ENCODE measurements at places on chromosomes 5 and 9.

GRCh38 chr9:2788919-2789318, 55.0 kb downstream of the PUM3 start:
- ATAC-seq = no peak

GRCh38 chr9:109934857-109935215, 154.8 kb downstream of the PALM2AKAP2 start:
- ATAC-seq = no peak

- ATAC-seq = no peak
These were observed 46.3 kb downstream of the DENND1A start for GRCh38 chr9:123883634-123884033.

GRCh38 chr5:103808464-103809106, 246.0 kb upstream of the NUDT12 start:
- peak; percentile 98 for ATAC-seq

- ATAC-seq = peak; percentile 31
These were observed 93.9 kb downstream of the LHFPL2 start for GRCh38 chr5:78554670-78555069.

- no peak for ATAC-seq
These were observed 37.1 kb upstream of the PRUNE2 start for GRCh38 chr9:76943054-76943453.

GRCh38 chr9:124359855-124360678, 55.2 kb downstream of the PSMB7 start:
- ATAC-seq = no peak

- no peak for ATAC-seq
These were observed 472.0 kb downstream of the ACTL7B start for GRCh38 chr9:108383796-108384195.

- peak; percentile 59 for ATAC-seq
These were observed 92.6 kb downstream of the DPYSL3 start for GRCh38 chr5:147417135-147417813.

DNA sequence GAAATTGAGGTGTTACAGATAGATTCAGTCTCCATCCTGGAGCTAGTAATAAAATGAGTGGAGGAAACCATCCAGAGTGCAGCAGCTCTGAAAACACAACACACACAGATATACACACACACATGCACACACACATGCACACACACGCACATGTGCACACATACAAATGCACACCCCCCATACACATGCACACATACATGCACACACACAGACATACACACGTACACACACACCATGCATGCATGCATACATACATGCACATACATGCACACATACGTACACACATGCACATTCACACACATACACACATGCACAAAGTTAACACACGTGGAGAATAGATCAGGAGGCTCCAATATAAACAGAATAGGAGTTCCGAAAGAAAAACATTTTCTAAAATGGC, 21.0 kb upstream of the OBP2B start:
- ATAC-seq = no peak

GRCh38 chr9:3908731-3909130, 382.9 kb upstream of the RFX3 start:
- no peak for ATAC-seq

DNA sequence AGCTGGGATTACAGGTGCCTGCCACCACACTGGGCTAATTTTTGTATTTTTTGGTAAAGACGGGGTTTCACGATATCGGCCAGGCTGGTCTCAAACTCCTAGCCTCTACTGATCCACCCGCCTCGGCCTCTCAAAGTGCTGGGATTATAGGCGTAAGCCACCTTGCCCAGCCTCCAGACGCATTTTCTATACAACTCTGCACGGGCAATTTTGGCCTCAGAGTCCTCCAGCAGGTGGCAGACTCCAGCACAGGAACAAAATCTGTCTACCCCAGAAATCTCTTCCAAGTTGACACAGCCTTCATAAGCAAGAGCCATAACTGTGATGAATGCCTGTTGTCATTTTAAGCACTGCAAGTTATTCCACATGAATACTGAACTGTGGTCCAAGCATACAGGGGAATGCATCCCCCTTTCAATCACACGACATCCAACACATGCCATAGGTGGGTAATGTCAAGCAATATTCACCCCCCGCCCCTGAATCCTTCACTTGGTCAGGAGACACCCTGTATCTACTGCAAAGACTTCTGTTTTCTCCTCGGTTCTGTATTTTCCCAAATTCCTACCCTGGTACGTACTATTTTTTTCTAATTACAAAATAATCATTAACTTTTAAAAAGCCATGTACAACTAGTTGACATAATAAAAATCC, 50.8 kb downstream of the ALDH7A1 start:
- ATAC-seq = peak; percentile 78

DNA sequence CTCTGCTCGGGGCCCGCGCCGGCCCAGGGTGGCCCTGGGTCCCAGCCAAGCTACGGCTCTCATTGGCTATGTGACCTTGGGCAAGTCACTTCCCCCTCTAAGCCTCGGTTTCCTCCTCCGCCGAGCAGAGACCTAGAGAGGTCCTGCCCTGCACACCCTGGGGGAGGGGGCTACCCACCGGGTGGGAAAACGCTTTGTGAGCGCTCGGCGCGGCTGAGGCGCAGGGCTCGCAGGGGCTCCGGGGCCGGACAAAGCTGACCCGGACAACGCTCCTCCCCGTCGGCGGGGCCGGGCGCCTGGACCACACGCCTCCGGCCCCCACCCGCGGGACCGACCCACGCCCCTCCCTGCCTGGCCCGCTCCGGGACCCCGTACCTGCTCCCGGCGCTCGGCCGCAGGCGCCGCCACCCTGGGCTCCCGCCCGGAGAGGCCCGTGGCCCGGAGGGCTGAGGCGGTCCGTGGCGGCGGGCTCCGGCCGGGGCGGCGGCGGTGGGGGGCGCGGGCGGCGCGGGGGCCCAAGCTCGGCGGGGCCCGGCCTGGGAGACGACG, 85.7 kb upstream of the MELK start:
- peak; percentile 37 for ATAC-seq

- ATAC-seq = no peak
These were observed 21.1 kb upstream of the NOTCH1 start for GRCh38 chr9:136566901-136567300.

GRCh38 chr9:113238202-113238858, 17.0 kb downstream of the SLC31A1 start:
- ATAC-seq = no peak

GRCh38 chr5:36751886-36752285, 124.7 kb upstream of the NIPBL start:
- no peak for ATAC-seq

GRCh38 chr9:15404171-15404570, 18.5 kb upstream of the SNAPC3 start:
- no peak for ATAC-seq

DNA sequence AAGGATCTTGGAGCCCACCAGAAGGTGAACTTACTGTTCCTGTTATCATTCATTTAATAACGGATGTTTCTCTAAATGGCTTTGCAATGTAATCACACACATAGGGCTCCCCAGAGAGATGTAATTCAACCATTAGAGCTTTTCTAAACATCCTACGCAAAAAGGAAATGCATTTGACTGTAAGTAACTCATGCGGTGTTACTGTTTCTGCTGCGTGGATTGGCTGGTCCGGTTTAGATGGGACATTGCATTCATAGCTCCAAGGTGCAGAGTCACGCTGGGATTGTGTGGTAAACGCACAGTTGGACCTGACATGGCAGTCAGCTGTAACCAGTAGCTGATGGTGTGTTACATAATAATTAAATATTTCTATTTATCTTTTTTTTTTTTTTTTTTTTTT, 185.5 kb upstream of the OTULINL start:
- ATAC-seq = no peak

GRCh38 chr9:94472806-94473360, 82.0 kb upstream of the PCAT7 start:
- no peak for ATAC-seq

DNA sequence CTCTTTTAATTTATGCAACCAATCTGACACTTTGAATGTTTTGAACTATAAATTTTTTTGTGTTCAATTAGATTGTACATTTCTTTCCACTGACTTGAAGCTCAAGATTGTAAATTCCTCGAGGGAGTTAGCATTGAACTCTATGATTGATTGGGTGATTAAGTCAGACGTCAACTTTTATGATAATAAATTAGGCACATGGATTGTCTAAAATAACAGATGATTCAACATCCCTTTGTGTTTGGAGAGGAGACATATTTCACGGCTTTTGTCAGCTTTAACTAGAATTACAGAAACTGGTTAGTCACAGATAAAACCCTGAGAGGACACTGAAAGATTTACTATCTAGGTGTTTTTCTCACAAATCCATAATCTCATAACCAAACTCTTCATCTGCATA, 32.7 kb upstream of the TXNDC8 start:
- ATAC-seq = no peak

DNA sequence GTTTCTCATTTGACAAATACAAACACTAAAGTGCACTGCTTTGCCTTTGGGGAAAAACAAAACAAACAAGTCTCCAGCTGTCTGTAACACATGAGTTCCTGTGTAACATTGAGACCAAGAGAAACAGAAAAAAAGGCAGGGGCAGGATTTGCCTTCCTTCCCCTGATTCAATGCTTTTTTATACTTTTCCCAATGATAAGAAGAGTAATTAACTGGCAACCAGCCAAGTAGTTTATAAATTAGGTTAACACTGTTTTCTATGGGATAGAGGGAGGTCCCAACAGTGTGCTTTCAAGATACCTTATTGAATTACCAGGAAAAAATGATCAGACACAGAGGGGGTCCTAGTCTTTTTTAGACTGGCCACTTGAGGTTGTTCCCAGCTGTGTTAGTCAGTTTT, 346.8 kb downstream of the TRIM36 start:
- ATAC-seq = no peak

DNA sequence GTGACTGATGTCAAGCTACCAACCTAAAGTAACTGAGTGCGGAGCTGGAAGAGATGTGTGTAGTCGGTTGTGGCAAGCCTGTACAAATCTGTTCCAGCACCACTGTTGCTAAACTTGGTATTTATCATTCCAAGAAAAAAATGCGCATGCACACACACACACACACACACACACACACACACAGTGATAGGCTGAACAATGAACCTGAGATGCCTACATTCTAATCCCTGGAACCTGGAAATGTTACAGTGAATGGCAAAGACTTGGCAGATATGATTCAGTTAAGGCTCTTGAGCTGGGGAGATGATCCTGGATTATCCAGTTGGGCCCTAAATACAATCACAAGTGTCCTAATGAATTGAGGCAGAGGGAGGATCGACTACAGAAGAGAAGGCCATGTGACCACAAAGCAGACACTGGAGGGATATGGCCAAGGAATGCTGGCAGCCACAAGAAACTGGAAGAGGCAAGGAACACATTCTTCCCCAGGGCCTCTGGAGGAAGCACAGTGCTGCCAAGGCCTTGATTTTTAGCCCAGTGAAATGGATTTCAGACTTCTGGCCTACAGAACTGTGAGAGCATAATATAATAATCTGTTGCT, 49.7 kb upstream of the LHFPL2 start:
- ATAC-seq = peak; percentile 59

DNA sequence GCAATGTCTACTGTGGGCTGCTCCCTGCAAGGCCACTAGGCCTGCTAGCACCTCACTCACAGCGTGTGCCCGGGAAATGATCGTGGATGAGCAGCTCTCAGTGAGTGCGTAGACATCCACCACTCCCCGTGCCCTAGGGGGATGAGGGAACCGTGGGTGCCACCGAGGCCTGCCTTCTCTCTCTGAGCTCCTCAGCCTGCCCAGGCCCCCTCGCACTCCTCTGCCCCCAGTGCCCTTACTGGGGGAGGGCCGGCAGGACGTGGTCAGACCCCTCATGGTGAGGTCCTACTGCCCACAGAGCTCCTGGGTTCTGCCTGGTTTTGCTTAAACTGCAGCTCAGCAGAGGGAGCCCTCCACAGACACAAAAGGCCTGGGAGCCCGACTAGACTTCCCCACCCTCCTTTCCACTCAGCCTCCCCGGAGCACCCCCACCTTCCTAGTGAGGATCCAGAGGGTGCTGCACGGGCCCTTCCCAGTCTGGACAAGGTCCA, 220.0 kb downstream of the CACNA1B start:
- no peak for ATAC-seq

- peak; percentile 21 for ATAC-seq
These were observed 1.1 kb downstream of the RICTOR start for GRCh38 chr5:39072925-39073766.

GRCh38 chr9:6305954-6306563, 22.1 kb upstream of the TPD52L3 start:
- ATAC-seq = peak; percentile 82

- ATAC-seq = no peak
These were observed 8.9 kb downstream of the CERCAM start for GRCh38 chr9:128429513-128430086.

- no peak for ATAC-seq
These were observed 3.1 kb upstream of the HOMER1 start for GRCh38 chr5:79516986-79517385.

GRCh38 chr5:141617682-141618029, 1.1 kb downstream of the DIAPH1 start:
- no peak for ATAC-seq

DNA sequence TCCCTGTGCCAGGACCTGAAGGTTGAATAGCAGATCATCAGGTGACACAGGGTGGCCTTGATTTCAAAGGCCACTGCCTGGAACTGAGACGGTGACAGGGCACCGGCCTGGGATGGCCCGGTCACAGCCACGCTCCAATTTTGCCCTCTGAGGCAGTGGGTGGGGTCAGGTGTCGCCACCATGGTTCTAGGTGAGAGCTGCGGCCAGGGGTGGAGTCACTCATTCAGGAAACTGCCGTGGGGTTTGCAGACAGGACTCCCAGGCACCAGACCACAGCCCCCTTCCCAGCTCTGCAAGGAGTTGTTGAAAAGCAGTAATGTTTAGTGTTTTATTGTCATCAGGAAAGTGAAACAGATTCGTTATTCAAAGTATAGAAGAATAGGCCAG, 17.3 kb upstream of the RNU6ATAC start:
- no peak for ATAC-seq

GRCh38 chr5:53298841-53299240, 181.6 kb upstream of the FST start:
- ATAC-seq = no peak

- ATAC-seq = no peak
These were observed 232.8 kb downstream of the ADAMTS6 start for GRCh38 chr5:65248896-65249295.

DNA sequence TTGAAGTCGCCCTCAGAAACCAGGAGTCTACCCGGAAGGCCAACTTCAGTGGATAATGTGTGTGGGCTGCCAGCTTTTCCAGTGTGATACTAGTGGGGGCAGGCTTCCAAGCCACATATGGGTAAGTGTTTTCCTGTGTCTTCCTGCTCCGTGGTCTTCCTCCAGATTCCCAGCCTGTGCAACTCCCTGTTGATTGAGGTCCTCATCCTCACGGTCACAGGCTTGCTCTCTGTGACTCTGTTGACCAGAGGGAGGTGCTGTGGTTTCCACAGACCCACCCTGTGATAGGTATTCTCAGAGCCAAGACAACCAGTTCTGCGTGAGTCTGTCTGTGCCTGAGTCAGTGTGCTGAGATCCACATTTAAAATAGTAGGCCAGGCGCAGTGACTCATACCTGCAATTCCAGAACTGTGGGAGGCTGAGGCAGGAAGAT, 388.0 kb upstream of the IRX2 start:
- ATAC-seq = no peak

All from SK-N-SH treated with all-trans-retinoic acid at 6 μM for 48 hours (cell line).